ENCODE measurements at places on chromosomes 13 and 19.
A peak's percentile ranks its signal among the peaks of the same experiment; 100 is the strongest.

GRCh38 chr19:39157997-39158389, 32.4 kb downstream of the PAK4 start:
- DNase-seq = no peak

DNA sequence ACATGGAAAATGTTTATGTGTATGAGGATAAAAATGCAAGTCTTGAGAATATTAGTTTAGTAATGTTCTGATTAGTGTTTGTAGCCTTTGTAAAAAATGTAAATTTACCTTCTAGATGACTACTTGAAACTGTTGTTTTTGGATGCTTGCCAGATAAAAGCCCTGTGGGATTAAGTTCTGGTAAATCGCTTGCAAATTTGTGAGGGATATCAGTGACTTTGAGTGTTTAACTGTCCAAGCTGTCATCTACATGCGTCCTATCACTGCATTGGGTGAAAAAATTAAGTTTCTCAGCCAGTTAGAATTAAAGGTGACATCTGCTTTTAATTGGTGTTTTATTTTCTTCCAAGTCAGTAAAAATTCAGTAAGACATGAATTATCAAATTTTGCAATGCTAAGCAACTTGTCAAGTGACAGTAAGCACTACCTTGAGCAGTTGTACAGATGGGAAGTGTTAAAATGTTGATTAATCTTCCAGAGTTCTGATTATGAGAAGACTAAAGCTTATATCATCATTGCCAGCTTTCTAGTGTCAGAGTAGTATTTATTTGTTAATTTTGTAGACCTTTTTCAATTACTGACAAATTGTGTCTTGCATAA, 88.0 kb downstream of the PCCA start:
- no peak for DNase-seq

DNA sequence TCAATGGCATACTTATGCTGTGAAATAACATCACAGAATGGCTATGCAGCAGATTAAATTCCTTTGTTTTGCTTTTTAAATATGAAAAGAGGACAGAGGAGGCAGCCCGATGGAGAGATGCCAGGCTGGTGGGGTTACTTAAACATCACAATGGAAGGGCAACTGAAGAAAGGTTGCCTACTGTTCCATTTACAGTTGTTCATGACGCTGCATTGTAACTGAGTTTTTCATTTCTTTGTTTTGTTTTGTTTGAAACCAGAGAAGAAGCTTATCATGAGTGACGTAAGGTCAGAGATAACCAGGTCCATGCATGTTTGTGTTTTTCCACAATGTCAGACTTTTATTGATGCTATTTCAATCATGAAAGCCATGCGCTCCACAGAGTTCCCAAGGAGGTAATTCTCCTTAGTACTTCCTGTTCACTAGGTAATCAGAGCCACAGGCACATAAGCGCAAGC, 273.8 kb downstream of the LHFPL6 start:
- DNase-seq = no peak

DNA sequence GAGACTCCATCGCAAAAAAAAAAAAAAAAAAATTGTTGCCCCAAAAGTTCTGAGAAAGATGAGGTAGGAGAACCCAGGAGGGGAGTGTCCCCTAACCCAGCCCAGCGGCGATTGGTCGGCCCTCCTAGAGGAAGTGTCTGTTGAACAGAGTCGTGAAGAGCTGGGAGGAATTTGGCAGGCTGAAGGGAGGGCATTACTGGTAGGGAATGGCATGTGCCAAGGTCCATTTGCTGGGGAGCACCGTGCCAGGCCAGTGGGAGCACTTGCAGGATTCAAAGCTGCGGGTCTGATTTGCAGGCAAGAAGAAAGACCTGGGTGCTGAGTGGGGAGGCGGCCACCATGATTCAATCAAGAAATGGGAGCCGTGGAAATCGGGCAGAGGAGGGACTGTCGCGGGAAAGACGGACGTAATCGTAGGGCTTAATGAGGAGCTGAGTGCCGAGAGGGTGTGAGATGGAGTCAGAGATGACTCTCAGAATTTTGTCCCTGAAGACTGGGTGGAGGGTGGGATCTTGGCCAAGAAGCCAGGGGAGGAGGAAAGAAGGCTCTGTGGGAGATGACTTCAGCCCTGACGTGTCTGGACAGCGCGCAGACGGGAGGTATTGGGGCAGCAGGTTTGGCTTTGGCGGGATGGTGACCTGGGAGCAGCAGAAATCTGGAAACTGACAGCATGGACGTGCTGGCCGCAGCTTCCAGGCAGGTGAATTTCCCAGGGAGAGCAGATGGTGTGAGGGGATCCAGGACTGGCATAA, 15.4 kb downstream of the CERS4 start:
- DNase-seq = no peak

DNA sequence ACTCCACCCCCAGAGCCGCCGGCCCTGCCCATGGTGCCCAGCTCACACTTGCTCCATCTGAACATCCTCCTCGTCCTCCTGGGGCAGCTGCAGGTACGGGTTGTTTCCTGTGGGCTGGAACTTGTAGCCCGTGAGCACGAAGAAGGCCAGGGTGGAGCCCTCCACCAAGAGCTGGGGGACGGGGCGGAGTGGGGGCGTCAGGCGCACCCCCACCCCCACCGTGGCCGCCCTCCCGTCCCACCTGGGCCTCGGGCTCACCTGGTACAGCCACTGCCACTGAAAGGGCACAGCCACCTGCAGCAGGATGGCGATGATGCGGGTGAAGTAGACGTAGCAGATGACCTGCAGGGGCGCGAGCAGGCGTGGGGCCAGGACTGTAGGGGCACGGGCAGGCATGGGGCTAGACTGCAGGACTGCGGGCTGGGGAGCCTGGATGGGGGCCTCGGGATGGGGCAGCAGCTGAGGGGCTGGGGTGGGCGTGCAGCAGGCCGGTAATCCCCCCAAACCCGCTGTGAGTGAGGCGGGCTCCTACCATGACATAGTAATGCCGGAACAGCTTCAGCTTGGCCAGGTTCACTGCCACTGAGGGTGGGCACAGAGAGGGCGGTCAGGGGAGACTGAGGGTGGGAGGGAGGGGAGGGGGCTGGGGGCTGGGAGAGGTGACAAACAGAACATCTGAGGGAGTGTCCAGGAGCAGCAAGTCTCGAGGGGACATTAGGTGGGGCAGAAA, 6.3 kb downstream of the GPR108 start:
- DNase-seq = no peak

DNA sequence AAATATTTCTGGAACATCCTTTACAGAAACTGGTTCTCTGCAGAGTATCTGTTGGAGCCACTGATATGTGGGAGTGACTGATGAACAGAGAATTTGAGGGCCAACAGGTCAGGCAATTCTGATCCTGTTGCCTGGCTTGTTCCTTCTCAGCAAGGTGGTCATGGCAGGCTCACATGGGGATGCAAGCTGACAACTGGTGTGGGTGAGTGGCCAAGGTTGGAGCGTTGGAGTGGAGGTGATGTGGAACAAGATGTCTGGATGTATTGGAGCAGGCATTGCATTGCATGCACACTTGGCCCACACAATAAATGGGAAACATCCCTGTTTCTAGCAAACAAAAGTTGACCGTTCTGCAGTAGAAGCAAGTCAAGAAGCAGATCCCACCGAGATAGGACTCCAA, 380.7 kb downstream of the ZNF536 start:
- DNase-seq = no peak

DNA sequence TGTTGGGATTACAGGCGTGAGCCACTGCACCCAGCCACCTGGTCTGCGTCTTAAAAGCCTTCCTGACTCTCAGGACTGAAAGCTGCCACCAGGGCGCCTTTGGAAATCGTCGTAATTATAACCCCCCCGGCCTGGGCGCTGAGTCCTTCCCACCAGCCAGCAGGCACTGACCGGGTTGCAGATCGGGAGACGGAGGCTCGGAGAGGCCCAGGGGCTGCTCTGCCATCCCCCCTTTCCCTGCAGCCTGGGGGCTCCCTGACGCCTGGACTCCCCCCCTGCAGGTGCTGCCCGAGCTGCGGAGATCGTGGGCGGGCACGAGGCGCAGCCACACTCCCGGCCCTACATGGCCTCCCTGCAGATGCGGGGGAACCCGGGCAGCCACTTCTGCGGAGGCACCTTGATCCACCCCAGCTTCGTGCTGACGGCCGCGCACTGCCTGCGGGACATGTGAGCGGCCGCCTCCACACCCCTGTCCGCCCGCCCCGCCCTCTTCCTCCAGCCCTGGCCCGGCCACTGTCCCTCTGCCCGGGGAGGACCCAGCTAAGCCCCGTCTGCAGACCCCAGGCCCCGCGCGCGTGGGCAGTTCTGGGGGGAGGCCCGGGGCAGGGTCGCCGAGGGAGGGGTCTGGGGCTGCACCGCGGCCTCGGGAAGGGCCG, 2.5 kb downstream of the PRTN3 start:
- no peak for DNase-seq

- DNase-seq = no peak
Measured at GRCh38 chr13:42865768-42866102, 84.4 kb downstream of the FAM216B start.

GRCh38 chr13:42752731-42753130, 28.7 kb upstream of the FAM216B start:
- DNase-seq = no peak

GRCh38 chr19:22052644-22053013, 345 bp downstream of the ZNF257 start:
- no peak for DNase-seq

DNA sequence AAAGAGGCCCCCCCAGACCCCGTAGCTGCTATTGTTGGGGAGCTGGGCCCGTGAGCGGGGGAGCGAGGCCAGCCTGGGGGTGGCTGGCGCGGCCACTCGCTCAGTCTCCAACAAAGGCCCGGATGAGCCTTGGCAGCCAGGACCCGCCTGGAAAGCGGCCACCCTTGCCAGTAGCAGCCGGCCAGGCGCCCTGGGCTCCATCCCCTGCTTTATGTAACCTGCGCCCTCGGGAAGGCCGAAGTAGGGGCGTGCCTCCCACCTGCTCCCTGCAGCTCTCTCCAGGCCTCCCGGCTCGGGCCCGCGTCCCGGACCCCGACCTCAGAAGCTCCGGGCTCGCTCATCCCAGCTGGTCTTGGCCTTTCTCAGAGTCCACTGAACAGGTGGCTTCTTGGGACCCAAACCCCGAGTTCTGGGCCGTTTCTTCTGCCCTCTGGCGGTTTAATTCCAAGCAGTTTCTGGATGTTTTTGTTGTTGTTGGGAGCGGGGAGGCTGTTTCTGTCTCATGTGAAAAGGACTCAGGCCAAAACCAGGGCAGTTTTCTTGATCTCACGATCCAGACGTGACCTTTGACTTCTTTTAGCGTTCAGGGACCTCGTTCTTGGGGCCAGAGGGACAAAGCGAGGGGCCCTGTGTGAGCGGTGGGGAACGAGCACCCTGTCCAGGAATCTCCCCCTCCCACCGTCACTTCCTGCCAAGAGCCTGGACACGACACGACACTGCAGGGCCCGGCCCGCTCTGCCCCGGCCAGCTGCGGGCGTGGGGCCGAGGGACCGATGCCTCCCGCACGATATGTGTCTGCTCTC, 1.2 kb downstream of the CDC34 start:
- peak; percentile 80 for DNase-seq

DNA sequence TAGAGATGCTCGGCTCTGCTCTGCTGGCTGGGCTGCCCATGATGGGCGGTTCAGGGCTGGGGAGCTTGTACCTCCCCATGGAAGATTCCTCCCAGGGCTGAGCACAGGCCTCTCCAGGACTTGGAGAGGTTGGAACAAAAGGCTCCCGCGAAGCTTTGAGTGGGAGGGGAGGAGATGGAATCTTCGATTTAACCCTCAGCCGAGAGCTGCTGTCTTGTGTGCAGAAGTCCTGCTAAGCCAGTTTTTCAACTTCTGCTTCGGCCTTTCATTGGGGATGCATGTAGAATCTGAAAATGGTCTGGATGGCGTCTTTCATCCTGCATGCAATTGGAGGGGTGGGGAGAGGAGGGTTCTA, 163.3 kb downstream of the KDM4B start:
- no peak for DNase-seq

DNA sequence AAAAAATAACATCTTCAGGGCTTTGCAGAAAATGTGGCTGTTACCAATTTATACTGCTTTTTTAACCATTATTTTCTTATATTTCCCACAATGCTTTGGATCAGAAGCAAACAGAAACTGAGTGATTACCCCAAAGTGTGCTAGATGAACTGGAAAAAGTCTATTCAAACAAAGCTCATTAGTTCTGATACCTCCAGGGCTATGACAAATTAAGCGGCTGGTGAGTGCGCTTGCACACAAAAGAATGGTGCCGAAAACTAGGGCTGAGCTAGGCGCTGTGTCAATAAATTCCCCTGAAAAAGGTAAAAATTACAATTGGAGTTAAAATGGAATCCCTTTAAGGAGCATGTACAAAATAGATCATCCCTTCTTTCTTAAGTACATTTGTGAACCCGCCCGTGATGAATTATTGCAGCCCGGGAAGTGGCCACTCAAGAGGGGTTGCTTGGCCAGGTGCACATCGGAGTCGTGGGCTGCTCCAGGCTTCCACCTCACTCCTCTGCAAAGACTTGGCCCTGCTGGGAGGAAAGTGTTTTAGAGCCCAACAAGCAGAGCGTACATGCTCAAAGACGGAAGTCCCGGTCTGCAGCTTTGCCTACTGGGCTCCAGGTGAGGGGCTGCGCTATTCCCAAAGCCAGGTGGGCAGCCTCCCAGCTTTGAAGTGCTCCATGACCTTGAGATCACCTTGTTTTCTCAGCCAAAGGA, 164.0 kb upstream of the ZNF507 start:
- DNase-seq = no peak

DNA sequence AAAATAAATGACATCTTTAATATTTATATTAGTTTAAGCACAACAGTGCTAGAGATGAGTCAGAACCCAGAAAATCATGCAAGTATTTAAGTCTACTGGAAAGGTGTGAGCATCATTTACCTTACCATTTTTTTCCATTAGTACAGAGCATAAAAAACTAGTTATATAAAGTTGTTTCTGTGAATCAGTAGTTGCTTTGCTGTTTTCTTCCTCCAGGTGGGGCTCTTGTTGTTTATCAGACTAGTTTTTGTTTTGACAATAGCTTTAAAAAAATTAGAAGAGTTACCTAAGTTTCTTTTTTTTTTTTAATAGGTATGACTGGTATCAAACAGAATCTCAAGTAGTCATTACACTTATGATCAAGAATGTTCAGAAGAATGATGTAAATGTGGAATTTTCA, 12.7 kb downstream of the SUGT1 start:
- DNase-seq = peak; percentile 30

- DNase-seq = no peak
Measured at GRCh38 chr13:24252136-24252535, 57.2 kb upstream of the C1QTNF9 start.

DNA sequence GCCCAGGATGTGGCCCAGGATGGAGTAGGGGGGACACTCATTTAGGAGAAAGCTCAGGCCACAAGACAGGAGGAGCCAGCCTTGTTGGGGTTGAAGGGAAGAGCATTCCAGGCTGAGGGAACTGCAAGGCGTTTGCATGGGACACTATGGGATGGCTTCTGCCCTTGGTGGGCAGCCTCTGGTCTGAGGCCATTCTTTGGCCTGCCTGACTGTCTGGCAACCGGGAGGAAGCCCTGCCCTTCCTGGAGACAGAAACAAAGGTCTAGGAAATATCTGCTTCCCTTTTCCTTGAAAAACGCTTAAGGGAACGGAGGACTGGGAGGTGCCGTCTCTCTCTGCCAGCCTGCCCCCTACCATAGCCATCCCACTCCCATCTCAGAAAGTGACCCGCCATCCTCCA, 2.8 kb upstream of the ICAM1 start:
- no peak for DNase-seq

- DNase-seq = no peak
Measured at GRCh38 chr19:41703602-41704293, 4.7 kb upstream of the CEACAM5 start.

Measured in pons (tissue), 1 donor.